Fibroblast of gingiva (primary cell): ENCODE measurements at places on chromosomes 5 and 9.

- no peak for DNase-seq
These were observed 79.2 kb upstream of the PANK3 start for GRCh38 chr5:168658394-168658793.

DNA sequence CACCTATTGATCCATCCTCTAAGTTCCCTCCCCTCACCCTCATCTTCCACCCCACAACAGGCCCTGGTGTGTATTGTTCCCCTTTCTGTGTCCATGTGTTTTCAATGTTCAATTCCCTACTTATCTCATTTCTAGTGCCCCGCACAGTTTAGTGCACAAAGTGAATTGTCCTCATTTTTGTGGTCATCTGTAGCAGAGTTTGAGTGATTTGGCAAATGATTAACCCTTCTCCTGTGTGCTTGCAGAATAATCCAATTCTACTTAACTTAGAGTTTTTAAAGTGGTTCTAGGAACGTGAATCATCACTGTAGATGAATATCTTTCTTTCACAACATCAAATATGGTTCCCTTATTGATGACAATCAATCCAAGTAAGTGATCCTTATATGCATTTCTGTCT, 6.3 kb upstream of the HAPLN1 start:
- no peak for DNase-seq

DNA sequence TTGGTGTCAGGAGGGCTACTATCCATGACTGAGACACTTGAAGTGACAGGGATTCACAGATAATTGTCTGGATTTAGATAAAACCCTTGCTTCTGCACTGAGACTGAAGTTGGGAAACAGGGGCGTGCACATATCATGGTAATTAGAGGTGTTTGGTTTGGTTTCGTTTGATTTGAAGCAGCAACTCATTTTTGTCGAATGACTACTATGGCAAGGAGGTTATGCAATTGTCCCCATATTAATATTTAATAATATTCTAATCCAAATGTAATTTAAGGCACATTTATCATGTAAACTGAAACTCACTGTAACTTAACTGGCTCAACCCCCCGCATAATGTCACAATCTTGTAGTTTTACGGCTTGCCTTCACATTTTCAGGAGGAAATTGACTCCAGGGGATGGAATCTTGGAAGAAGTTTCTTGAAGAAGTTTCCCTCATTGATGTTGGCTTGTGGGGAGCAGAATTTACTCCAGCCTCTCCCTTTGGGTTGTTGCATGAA, 12.5 kb downstream of the ZNF366 start:
- peak; percentile 91 for DNase-seq

- DNase-seq: no peak
These were observed 51.3 kb downstream of the ARL15 start for GRCh38 chr5:54259090-54259489.

DNA sequence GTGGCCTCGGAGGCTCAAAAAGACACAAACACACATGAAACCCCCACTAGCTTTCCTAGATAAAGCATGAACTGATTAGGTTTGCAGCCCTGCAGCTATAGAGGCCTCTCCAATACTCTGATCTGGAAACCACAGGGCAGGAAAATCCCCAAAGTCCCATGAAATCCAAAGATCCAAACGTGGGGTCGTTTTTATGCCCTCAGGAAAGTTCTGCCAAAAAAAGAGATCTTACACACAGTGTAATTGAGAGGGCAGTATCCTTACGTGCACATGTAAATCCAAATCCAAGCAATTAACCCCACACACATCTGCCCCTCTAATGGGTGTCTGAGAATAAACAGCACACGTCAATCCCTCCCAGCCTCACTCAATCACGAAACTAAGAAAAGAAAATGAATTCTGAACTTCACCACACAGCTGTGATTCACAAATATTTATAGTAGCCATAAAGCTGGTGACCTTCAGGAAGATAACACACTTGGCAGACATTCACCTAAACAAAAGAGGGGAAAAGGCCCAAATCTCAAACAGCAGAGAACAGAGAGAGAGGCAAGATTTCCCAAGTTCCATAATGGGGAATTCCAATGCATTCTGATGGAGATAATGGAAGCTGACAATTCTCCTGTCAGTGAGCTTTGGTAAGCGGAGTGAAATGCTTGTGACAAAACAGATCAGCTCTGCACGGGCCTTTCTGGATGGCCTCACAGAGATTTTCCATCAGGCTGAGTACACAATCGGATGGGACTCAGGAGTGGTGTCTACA, 114.2 kb downstream of the SEMA5A start:
- DNase-seq: peak; percentile 29

- DNase-seq: no peak
These were observed 26.5 kb downstream of the HMCN2 start for GRCh38 chr9:130292106-130292505.

GRCh38 chr9:23769307-23769935, 56.6 kb downstream of the ELAVL2 start:
- DNase-seq: no peak
